Stimulated activated CD4-positive, alpha-beta T cell treated with anti-CD3 and anti-CD28 coated beads, Interleukin-15, amount 100 ng/mL, for 24 hours (primary cell): ENCODE measurements at places on chromosomes 6 and 20.
A peak's percentile ranks its signal among the peaks of the same experiment; 100 is the strongest.

GRCh38 chr20:13221673-13222318 is 722 bp downstream of the ISM1 start:
- DNase-seq: peak; percentile 74

DNA sequence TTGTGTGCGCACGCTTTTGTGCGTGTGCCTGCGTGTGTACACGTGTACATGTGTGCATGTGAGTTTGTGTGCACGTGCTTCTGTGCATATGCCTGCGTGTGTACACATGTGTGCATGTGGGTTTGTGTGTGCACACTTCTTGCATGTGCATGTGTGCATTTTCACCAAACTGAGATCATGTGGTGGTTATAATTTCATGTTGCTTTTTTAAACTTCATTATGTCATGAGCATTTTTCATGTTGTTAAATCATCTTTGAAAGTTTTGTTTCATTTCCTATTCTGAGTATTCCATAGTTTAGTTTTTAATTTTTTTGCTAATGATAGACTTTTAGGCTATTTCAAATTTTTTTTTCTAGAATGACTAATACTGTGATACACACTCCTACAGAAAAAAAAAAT is 6.4 kb upstream of the CST3 start:
- DNase-seq: no peak

- DNase-seq: no peak
Measured at GRCh38 chr20:58375759-58376352, 13.2 kb upstream of the VAPB start.

- no peak for DNase-seq
Measured at GRCh38 chr20:25229486-25230165, 18.3 kb upstream of the PYGB start.

DNA sequence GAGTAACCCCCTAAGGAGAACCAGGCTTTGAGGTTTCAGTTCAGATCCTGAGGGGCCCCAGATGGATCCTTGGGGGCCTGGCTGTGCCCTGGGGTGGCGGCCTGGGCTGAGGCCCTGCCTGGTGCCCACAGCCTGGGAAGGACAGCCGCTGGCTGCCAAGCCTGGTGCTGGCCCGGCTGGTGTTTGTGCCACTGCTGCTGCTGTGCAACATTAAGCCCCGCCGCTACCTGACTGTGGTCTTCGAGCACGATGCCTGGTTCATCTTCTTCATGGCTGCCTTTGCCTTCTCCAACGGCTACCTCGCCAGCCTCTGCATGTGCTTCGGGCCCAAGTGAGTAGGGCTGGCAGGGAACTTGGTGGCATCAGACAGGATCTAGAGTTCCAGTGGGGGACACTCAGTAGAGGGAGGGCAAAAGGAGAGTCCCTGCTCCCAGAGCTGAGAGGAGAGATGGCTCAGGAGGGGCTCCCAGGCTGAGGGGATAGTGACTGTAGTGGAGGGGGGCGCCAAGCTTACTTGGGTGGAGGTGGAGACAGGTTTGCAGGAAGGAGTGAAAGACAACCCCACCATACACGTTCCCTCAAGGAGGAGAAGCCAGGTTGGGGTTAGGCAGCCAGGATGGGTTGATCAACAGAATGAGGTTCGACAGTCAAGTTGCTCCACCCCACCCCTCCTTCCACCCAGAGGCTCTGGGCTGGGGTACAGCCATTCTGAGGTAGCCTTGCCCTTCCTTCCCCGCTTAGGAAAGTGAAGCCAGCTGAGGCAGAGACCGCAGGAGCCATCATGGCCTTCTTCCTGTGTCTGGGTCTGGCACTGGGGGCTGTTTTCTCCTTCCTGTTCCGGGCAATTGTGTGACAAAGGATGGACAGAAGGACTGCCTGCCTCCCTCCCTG is 9.5 kb downstream of the SLC29A1 start:
- no peak for DNase-seq

DNA sequence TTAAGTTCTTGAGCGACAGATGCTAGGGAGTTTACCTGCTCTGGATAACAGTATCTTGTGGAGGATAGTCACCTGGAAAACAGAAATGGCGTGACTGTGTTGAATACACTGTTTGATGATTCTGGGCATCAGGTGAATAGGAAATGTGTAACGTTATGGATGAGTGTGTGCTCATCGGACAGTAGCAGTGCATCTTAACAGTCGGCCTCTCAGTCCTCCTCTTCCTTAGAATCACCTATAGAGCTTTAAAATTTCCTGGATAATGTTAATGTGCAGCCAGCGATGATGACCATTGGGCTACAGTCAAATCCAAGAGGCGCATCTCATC is 217.7 kb downstream of the OR2B2 start:
- DNase-seq: no peak

- no peak for DNase-seq
Measured at GRCh38 chr6:166237617-166238016, 70.0 kb upstream of the TBXT start.
